ENCODE measurements at places on chromosomes 4 and X. TPM values are rescaled to one million over a fixed set of nuclear protein-coding genes. Genes with fewer than 3 reads are reported as not detected.

KLHL15 gene
- total RNA-seq, result 42.3 TPM

GRPR gene
- 39.5 TPM for total RNA-seq

ZNF711 gene
- total RNA-seq, result 0.96 TPM

HSFX2 gene
- not detected for total RNA-seq

GLUD2 gene
- total RNA-seq, result 1.2 TPM

C4orf50 gene
- total RNA-seq, result under 0.01 TPM

ODAM gene
- total RNA-seq, result not detected

- peak; percentile 85 for ATAC-seq
Measured at GRCh38 chr4:118765399-118765798, 70.5 kb downstream of the SEC24D start.

DNA sequence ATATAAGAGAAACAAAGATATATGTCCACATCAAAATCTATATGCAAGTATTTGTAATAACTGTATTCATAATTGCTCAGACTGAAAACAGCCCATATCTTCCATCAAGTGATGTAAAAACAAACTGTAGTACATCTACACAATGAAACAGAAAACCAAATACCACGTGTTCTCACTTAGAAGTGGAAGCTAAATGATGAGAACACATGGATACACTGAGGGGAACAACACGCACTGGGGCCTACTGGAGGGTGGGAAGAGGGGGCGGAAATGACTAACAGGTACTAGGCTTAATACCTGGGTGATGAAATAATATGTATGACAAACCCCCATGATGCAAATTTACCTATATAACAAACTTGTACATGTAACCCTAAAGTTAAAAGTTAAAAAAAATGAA is 42.7 kb downstream of the UBA6 start:
- ATAC-seq, result no peak

GRCh38 chr4:161197474-161197873 is 966.3 kb downstream of the FSTL5 start:
- no peak for ATAC-seq

DNA sequence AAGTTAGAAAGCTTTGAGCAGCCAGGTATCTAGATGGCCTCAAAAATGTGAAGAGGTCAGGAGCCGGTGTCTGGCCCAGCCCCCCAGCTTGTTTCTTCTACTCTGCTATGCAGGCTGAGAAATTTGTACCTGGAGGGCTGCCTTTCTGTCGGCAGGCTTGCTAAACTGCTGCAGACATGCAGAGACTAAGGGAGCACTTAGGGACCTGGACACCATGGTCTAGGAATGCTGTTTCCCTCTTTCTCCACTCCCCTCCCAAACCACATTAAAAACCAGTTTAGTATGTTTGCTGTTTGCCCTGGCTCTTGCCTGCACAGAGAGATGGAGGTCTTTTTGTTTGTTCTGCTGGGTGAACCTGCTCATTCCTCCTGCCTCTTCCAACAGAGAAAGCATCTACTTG is 157.1 kb upstream of the DGKK start:
- no peak for ATAC-seq

DNA sequence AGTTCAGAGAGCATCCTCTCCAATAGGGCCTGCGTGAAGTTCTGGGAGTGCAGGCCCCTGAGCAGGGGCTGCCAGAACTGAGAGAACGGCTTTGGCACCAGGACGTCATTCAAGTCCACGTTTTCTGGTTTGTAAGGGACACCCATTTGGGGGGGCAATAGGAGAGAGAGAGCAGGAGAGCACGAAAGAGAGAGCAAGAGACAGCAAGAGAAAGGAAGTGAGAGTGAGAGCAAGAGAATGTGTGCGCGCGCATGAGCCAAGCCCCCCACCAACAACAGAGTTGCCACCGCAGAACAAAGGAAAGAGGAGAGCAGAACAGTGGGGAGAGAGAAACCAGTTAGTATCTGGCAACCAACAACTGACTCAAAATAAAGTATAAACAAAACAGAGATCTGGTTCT is 10.4 kb downstream of the LAS1L start:
- no peak for ATAC-seq

DNA sequence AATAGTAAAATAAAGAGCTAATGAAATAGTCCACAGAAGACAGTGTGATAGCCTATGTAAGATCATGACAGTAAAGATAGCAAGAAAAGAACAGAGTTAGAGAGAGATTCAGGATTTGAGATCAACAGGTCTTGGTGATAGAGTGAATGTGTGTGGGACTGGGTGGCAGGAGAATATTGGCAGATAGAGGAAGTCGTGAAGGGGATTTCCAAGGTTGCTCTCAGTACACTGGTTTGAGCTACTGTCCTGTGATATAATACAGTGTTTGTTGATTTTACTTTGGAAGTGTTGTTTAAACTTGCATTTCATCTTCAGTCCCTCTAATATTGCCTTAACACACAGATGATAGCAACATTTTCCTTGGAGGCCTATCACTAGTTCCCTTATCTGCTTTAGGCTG is 44.1 kb downstream of the DTHD1 start:
- ATAC-seq, result no peak

DNA sequence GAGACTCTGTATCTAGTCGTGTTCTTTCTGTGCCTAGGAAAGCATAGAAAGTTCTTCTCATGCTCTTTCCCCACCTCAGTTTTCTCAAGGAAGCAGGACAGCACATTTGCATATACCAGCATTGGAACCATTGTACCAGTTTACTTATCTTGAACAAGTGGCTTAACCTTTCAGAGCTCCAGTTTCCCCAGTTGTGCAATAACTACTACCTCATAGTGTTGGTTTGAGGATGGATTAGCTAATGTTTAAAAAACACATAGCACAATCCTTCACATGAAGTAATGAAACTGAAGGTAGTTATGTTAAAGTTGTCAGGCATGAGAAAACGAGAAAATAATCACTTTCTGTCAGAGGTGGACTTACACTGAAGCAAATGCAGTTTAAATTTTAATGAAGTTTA is 92.2 kb upstream of the H2AZ1 start:
- no peak for ATAC-seq

DNA sequence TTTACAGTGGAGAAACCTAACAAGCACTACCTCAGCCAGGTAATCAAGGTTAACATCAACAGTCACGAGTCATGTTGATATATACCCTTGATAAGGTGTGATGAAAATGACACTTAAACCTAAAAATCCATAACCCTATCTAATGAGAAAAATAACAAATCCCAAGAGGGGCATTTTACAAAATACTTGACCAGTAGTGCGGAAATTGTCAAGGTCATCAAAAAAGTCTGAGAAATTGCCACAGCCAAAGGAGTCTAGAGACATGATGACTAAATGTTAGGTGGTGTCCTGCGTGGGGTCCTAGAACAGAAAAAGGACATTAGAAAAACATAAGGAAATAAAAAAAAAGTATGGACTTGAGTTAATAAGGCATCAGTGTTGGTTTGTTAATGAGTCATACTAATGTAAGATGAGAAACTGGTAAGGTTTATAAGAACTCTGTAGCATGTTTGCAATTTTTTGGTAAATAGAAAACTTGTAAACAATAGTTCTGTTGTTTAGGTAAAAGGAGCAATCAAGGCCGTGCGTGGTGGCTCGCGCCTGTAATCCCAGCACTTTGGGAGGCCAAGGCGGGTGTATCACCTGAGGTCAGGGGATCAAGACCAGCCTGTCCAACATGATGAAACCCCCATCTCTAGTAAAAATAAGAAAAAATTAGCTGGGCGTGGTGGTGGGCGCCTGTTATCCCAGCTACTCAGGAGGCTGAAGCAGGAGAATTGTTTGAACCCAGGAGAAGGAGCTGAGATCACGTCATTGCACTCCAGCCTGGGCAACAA is 2.9 kb downstream of the RPL36A start:
- ATAC-seq, result no peak

GRCh38 chr4:152536545-152537182 is 772 bp upstream of the FBXW7 start:
- ATAC-seq, result peak; percentile 23

GRCh38 chr4:152456609-152457008 is 79.3 kb downstream of the FBXW7 start:
- no peak for ATAC-seq

GRCh38 chr4:820230-821172 is 5.4 kb downstream of the CPLX1 start:
- no peak for ATAC-seq

DNA sequence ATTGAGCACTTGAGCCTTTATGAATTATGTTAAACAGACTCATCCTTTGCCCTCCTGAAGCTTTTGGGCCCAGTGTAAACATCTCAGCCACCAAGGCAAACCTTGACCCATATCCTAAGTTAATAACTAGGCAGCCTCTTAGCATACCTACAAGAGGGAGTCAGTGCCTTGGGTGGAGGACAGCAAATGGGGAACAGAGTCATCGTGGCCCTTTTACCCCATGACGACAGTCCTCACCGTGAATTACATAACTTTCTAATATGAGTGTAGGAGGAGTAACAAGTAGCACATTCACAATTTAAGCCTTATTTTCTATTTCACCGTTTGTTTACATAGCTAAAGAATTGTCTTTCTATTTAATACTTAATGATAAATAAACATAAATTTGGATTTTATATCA is 16.8 kb downstream of the CLDN22 start:
- ATAC-seq, result no peak

DNA sequence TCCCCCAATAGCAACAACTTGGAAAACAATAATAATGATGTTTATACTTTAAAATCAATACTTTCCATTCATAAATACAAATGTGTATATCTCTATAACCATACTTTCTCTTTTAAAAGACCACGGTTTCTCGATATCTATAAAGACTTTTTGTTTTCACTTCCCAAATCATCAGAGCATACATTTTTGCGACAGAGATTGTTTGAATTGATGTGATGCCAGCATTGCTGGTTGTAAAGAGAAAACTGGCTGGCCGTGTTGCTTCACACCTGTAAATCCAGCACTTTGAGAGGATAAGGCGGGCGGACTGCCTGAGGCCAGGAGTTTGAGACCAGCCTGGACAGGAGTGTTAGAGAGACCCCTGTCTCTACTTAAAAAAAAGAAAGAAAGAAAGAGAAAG is 77.6 kb upstream of the ZNF518B start:
- ATAC-seq, result no peak

- ATAC-seq, result no peak
Measured at GRCh38 chr4:69934150-69934549, 3.3 kb downstream of the CSN1S1 start.

DNA sequence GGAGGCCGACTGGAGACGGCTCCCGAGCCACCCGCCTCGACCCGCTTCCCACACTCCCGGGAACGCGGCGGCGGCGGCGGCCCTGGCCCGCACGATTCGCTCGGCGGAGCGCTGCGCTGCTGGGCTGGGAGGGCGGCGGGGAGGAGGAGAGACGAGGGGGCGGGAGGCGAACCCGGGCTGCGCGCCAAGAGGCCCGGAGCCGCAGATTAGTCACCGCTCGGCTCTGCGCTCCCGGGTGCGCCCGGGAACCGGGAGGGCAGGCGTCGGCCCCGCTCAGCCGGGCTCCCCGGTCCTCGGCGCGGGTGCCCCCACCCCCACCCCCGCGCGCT is 11.2 kb upstream of the BCOR start:
- ATAC-seq, result peak; percentile 80

- ATAC-seq, result no peak
Measured at GRCh38 chrX:150525061-150525919, 43.1 kb upstream of the MTM1 start.

- no peak for ATAC-seq
Measured at GRCh38 chrX:149120459-149120858, 384.6 kb downstream of the IDS start.

DNA sequence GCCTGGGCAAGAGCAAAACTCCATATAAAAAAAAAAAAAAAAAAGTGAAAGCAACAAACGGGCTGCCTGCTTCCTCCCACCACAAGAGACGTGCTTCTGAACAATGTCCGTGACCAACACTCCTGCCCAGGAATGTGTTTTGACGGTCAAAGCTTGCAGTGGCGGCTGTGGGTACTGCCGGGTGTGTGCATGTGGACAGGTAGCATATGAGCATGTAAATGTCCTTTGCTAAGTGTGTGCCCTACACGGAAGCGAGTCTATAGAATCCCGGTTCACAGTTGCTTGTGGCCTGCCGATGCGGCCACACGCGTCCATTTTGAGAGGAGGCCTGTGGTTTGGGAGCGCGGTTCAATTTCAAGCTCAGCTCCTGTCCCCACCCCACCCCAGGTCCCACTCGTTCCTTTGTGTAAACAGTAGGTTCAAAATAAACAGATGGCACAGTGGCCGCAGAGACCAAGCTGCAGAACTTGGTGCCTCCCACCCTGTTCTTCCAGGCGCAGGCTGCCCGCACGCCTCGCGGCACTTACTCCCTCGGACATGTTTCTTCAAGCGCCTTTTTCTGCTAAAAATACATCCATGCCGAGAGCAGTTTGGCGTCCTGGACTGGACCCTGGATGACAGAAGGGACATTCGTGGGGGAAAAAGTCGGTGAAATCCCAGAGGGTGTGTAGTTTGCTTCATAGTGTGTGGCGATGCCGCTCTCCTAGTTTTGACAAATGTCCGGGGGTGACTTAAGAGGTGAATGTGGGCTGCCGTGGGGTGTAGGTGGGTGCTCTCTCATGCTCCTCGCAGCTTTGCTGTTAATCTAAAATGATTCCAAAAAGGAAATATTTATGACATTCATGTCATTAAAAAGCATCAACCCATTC is 11.5 kb upstream of the NKX1-1 start:
- ATAC-seq, result no peak

- no peak for ATAC-seq
Measured at GRCh38 chrX:116281106-116281505, 110.6 kb downstream of the AGTR2 start.

- ATAC-seq, result no peak
Measured at GRCh38 chr4:633976-634598, 8.7 kb downstream of the PDE6B start.

DNA sequence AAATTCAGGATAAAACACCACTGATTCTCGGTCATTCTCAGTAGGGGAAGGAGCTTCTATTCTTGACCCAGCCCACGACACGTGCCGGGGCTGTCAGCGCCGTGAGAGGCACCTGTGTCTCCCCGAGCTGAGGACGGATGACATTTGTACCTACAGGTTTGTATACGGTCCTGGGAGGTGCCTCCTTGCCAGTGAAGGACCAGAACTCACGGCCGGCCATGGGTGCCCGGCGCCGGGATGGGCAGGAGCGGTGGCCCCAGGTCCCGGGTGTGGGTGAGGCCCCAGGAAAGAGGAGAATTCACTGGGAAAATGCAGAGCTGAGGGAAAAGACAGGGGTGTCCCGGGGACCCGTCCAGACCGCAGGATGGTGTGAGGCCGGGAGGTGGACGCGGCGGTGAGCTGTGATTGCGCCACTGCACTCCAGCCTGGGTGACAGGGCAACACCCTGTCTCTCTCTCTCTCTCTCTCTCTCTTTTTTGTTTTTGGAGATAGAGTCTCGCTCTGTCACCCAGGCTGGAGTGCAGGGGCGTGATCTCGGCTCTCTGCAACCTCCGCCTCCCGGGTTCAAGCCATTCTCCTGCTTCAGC is 48.9 kb upstream of the PPP2R3B start:
- ATAC-seq, result no peak

GRCh38 chr4:182828360-182829025 is 88.7 kb downstream of the DCTD start:
- ATAC-seq, result no peak

GRCh38 chr4:2634014-2634413 is 97.6 kb downstream of the FAM193A start:
- ATAC-seq, result no peak
